ENCODE measurements at places on chromosomes 13 and 19. TPM values are rescaled to one million over a fixed set of nuclear protein-coding genes. Genes with fewer than 3 reads are reported as not detected.

- no peak for DNase-seq
Measured at GRCh38 chr19:7099597-7099921, 30.1 kb downstream of the ZNF557 start.

DNA sequence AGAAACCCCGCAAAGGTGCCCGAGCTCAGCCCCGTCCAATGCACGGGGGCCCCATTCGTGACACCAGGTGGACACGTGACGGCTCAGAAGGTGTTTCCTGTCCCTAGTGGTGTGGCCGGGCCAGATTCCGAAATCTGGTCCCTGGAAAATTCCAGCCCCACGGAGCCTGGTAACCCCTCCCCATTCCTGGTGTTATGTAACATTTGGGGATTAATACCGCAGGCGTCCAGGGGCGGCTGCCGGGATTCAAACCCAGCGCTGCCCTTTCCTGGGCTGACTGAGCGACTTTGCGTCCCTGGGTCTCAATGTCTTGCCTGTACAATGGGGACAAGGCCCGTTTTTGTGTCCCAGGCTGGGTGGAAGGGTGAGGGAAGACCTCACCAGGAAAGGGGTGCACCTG, 1.0 kb upstream of the PLK5 start:
- no peak for DNase-seq

DNA sequence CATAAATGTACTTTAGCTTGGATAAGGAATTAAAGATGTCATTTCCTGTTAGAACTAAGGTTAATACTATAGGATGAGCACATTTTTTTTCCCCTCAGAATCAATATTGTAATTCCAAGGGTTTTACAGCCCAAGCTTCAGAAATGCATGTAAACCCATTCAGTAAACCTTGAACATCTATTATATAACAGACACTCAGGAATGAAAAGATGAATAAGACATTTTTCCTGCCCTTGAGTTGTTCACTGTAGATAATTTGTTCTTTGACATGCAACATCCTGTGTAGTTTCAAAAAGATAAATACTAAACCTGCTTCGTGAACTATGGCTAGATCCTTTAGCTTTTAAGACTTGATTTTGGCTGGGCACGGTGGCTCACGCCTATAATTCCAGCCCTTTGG, 21.7 kb upstream of the KCTD4 start:
- no peak for DNase-seq

The ZNF583 gene
- total RNA-seq, result 6.7 TPM

DNA sequence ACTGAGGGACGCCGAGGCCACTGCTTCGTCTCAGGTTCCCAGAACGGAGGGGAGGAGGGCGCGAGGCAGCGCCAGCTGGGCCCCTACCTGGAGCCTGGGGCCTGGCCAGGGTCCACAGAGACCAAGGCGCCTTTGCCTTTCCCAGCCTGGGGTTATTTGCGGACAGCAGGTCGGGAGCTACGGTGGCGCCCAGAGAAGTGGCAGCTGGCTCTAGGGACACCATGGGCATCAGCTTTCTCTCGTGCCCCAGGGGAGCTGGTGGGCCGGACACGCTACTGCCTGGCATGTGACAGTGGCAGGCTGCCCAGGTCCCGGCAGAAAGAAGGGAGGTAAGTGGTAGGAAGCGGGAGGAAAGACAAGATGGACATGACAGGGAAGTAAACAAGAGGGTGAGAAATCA, 19.0 kb downstream of the AKT2 start:
- no peak for DNase-seq

The TRPC4 gene
- total RNA-seq, result 11.3 TPM

- no peak for DNase-seq
Measured at GRCh38 chr19:31718032-31718431, 368.8 kb upstream of the TSHZ3 start.

The ADGRE3 gene
- not detected for total RNA-seq

- DNase-seq, result no peak
Measured at GRCh38 chr13:39196965-39197646, 158.8 kb downstream of the NHLRC3 start.

DNA sequence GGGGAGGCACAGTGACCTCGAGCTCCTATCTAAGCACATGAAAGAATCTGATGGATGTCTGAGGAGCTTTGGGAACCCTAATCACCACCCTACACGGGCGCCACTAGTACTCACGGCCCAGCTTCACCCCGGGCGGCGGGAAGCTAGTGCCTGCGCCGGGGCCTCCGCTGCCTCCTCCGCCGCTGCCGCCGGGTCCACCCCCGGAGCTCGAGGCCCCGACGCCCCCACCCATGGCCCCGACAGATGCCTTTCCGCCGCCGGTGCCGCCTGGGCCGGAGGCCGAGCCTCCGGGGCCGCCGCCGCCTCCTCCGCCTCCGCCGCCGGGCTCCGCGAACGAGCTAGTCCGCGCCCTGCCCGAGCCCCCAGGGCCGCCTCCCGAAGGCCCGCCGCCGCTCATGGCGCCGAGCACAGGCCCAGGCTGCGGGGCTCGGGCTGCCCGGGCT, 312 bp downstream of the GSK3A start:
- no peak for DNase-seq

- no peak for DNase-seq
Measured at GRCh38 chr13:58843567-58843966, 1212.0 kb downstream of the PCDH17 start.

Data from mucosa of gallbladder (tissue), 1 donor.